Stimulated activated CD8-positive, alpha-beta memory T cell treated with anti-CD3 and anti-CD28 coated beads, Interleukin-12 subunit alpha, Interleukin-12 subunit beta, amount 100 ng/mL, for 4 hours (primary cell): ENCODE measurements at places on chromosomes 12 and 14.

GRCh38 chr12:124144531-124145194 is 150.2 kb upstream of the RFLNA start:
- no peak for DNase-seq

GRCh38 chr12:55929306-55929791 is 1.6 kb upstream of the DGKA start:
- peak; percentile 66 for DNase-seq

GRCh38 chr12:118980407-118981014 is 830 bp upstream of the SRRM4 start:
- DNase-seq = no peak

GRCh38 chr12:10454531-10454930 is 1.4 kb upstream of the KLRC1 start:
- no peak for DNase-seq

DNA sequence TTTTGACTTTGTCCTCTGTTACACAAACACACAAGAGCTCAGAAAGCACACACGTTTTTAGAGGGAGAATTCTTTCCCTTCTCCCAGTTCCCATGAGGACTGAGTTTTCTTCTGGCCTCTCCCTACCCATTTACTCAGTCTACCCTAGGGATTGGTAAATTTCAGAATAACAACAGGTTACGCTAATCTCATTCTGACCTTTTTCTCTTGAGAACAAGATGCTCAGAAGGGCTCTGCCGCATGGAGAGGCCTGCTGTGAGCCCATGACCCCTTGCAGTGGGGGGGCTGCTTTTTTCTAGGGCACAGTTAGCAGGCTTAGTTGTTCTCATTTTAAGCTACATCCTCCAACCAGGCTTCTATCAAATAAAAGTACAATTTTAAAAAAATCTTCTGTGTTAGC is 69.5 kb downstream of the GPR135 start:
- no peak for DNase-seq

DNA sequence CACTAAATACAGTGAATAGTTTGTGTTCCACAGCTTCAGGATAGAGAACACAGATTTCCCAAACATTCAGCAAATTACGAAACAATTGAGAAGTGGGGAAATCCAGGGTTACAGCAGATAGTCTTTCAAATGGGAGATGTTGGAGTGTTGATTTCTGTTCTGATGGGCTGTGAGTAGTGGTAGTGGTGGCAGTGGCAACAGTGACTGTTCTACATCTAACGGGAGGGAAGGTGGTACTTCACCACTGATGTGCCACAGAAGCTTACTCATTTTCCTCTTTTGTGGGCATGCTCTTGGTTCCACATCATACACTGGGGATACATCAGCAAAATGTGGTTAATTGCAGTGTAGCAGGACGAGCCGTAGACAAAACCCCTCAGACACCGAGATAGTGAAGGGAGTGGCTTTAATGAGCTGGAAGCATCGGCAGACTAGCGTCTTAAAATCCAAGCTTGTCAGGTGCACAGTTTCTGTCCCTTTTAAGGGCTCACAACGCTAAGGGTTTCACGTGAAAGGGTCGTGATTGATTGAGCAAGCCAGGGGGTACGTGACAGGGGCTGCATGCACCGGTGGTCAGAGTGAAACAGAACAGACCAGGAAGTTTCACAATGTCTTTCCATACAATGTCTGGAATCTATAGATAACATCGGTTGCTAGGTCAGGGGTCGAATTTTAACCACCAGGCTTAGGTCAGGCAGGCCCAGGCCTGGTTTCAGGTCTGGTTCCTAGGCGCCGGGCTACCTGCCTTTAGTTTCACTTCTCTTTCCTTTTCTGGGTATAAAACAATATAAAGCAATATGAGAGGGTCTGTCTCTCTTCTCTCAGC is 330.6 kb upstream of the FBXO33 start:
- no peak for DNase-seq

DNA sequence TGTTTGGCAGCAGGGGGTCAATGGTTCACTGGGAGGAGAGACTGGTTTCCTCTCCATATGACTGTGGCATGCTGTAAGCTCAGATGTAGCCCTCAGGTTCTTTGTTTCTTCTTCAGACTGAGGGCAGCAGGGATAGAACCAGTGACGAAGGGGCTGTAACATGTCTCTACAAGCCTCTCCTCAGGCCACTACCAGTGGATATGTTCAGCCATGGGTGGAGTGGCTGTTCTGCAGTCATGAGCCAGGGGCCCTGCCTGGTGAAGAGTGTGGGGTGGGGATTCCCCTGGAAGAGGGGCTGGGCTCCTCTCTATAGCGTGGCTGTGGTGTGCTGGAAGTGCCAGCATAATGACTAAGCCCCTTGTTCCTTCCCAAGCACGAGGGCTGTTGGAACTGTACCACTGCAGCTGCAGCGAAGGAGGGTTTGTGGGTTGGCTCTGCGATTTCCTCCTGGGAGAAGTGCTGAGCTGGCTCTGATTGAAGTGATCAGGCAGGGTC is 55.8 kb downstream of the CMAS start:
- no peak for DNase-seq

DNA sequence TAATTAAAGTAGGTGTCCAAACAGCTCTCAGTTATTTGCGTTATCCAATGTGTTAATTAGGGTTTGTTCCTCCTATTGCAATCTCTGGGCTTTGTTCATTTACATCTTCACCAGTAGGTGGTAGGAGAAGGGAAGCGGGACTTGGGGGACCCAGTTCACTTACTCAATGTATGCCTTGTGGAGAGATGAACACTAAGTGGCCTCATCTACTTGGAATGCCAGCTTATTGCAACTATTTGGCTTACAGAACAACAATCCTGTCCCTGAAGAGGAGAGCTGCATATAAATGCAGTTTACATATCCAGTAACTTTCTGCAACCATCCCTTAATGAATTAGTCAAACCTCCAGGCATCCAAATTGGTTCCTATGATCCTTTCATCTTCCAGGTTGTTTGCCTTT is 417.1 kb upstream of the CCDC196 start:
- DNase-seq = no peak

GRCh38 chr12:31021809-31022494 is 51.7 kb upstream of the DDX11 start:
- no peak for DNase-seq

- DNase-seq = no peak
These were observed 2.1 kb upstream of the IL23A start for GRCh38 chr12:56336361-56337167.

DNA sequence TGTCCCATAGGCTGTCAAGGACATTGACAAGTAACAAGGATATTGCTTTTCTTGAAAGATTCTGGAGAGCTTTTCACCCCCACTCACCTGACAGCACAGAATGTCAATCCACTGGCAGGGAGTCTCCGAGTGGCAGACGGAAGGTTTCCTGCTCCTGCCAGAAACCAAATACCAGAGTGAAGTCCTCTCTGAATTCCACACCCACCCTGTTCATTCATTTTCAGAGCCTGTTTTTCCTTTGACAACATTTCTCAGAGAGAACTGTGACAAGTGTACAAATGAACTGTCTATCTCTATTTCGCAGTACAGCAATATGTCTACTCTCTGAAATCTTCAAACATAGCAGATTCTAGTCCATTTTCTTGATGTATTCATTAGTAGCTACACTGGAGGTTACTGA is 26.2 kb upstream of the BICD1 start:
- DNase-seq = no peak
